Bladder microvascular endothelial cell (primary cell): ENCODE measurements at places on chromosomes 7 and 10. TPM values are rescaled to one million over a fixed set of nuclear protein-coding genes. Genes with fewer than 3 reads are reported as not detected.

The NAT16 gene
- not detected in 2 replicates for total RNA-seq

The PTPRE gene
- 28.8 and 265 TPM in 2 replicates for total RNA-seq

The CRPPA gene
- total RNA-seq = 0.97 and 2.1 TPM in 2 replicates

The GPR26 gene
- total RNA-seq = not detected in 2 replicates

The CFAP46 gene
- total RNA-seq = 0.16 and 0.82 TPM in 2 replicates

The NEURL1 gene
- total RNA-seq = under 0.01 and 0.06 TPM in 2 replicates

The ELAPOR2 gene
- total RNA-seq = 33.4 and 312 TPM in 2 replicates
